ENCODE measurements at places on chromosomes 2 and 18.

GRCh38 chr2:46490521-46491141, 11.3 kb downstream of the TMEM247 start:
- DNase-seq = no peak

GRCh38 chr18:48997985-48998831, 47.4 kb upstream of the SMAD7 start:
- DNase-seq = no peak

GRCh38 chr2:203811491-203812221, 55.9 kb upstream of the CTLA4 start:
- peak; percentile 87 for DNase-seq

DNA sequence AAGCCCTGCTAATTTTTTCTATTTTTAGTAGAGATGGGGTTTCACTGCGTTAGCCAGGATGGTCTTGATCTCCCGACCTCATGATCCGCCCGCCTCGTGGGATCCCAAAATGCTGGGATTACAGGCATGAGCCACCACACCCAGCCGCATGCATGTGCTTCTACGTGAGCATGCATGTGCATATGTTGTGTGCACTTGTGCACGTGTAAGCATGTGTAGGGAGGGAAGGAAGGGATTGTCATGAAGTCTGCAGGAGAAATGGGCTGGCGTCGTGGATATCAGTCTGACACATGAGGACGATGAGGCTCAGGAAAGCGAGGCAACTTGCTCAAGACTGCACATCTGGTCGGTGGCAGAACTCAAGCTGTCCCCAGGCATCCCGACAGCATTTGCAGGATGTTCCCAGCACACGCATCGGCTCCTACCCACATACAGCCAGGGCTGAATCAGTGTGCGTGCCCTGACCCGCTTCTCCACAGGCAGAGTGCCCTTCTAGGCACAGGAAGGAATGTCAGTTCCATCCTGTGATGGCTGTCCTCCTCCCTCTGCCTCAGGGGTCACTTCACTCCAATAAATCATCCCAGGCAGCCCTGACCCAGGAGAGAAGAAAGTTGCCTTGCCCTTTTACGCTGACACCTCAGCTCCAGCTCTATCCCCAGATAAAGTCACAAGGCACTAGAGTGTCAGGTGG, 49.9 kb upstream of the SLC14A2 start:
- no peak for DNase-seq

Measured in activated effector memory CD4-positive, alpha-beta T cell treated with anti-CD3 and anti-CD28 coated beads, Interleukin-2, amount 50 U/mL, for 16 hours (primary cell).